Stimulated activated CD4-positive, alpha-beta T cell treated with anti-CD3 and anti-CD28 coated beads, Interleukin-4, amount 100 ng/mL, for 4 hours (primary cell): ENCODE measurements at places on chromosomes 6 and 20.

GRCh38 chr20:25544311-25544710, 41.0 kb downstream of the NINL start:
- DNase-seq = no peak

DNA sequence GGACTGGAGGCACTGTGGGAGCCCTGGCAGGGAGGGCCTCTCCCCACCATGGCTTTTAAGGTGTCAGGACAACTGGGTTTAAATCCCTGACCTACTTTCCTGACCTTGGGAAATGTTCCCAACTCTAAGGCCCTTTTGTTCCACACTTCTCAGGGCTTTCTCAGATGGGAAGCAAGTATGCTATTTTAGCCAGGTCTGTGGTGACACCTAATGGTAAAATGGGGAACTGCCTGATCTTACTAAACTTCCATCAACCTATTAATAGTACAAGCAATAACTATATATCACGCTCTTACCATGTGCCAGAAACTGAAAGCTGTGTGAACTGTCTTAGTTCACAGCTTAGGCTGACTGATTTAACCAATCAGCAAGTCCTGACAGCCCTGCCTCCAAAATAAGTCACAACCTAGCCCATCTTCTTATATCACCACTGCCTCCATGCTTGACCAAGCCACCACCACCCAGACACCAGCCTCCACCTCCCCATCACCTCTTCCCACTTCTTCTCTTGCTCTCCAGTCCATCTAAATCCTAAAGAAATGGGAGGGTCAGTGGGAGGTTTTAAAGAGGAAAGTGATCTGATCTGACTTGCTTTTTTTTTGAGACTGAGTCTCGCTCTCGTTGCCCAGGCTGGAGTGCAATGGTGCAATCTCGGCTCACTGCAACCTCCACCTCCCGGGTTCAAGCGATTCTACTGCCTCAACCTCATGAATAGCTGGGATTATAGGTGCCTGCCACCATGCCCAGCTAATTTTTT, 6.9 kb upstream of the BLCAP start:
- DNase-seq = no peak

DNA sequence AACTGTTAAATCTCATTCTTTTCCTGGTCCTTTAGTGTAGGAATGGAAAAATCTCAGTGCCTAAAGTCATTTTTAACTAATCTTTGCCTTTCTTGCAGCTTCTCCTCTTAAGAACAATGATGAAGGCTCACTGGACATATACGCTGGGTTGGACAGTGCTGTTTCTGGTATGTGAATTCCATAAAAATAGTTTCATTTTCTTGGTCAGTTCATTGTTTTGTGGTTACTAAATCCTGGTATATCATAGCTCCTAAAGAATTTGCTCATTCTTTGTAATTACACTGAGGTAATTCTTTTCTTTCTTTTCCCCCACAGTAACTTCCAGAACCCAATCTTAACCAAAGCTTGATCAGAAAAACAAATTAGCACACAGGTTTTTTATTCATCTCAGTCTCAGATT, 23.4 kb downstream of the CASP8AP2 start:
- no peak for DNase-seq

GRCh38 chr6:151858294-151858693, 50.8 kb downstream of the ESR1 start:
- no peak for DNase-seq

DNA sequence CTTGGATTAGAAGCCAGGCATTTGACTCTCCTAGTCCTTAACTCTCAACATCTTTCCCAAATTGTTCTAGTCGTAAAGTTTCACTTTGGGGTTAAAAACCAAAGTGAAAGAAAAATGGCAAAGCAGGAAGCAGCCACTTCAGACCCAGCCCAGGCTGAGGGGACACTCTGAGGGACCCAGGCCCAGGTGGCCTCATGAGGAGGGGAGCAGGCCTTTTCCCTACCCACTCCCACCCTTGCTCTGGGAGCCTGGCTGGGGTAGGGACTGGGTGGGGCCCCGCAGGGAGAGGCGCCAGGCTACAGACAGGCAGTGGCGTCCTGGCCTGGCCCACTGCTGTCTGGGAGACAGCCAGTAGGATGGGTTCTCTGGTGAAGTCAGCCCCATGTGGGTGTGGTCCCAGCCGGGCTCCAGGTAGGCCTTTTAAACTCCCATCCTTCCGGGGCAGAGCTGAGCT, 68.7 kb upstream of the MYL9 start:
- DNase-seq = no peak

DNA sequence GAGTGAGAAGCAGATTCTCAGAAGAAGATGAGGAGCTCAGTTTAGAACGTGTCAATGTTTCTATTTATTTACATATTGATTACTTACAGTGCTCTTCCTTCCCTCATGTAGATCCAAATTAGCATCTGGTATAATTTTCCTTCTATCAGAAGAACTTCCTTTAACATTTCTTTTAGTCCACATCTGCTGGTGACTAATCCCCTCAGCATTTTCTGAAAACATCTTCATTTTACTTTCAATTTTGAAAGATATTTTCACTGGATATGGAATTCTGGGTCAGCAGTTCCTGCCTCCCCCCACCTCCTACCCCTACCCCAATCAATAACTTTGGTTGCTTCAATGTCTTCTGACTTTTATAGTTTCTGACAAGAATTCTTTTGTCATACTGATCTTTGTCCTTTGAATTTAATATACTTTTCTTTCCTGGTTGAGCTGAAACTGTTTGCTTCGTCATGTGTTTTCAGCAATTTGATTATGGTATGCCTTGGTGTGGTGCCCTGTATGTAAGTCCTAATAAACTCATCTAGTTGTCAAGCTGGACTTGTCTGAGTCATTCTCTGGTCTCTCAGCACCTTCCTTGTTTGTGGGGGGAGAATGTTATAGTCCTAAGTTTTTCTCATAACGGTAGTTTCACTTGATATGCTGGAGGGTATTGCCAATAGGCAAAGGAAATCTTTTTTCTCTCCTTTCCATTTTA, 57.0 kb downstream of the SMPDL3A start:
- DNase-seq = no peak

DNA sequence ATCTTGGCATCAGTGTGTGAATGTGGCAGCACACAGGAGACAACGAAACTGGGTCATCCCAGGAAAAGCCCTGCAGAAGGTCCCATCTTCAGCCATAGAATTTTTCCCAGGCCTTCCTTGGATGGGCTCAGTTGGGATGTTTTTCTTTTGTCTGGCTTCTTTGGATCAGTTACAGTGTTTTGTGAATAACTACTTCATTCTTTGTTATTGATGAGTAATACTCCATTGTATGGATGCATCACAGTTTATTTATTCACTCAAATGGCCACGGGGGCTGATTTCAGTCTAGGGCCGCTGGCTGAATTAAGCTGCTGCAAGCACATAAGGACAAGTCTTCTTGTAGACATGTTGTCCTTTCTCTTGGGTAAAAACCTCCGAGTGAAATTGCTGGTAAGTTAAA, 81.3 kb upstream of the CD93 start:
- no peak for DNase-seq

GRCh38 chr6:62623846-62624532, 338.0 kb upstream of the KHDRBS2 start:
- no peak for DNase-seq

DNA sequence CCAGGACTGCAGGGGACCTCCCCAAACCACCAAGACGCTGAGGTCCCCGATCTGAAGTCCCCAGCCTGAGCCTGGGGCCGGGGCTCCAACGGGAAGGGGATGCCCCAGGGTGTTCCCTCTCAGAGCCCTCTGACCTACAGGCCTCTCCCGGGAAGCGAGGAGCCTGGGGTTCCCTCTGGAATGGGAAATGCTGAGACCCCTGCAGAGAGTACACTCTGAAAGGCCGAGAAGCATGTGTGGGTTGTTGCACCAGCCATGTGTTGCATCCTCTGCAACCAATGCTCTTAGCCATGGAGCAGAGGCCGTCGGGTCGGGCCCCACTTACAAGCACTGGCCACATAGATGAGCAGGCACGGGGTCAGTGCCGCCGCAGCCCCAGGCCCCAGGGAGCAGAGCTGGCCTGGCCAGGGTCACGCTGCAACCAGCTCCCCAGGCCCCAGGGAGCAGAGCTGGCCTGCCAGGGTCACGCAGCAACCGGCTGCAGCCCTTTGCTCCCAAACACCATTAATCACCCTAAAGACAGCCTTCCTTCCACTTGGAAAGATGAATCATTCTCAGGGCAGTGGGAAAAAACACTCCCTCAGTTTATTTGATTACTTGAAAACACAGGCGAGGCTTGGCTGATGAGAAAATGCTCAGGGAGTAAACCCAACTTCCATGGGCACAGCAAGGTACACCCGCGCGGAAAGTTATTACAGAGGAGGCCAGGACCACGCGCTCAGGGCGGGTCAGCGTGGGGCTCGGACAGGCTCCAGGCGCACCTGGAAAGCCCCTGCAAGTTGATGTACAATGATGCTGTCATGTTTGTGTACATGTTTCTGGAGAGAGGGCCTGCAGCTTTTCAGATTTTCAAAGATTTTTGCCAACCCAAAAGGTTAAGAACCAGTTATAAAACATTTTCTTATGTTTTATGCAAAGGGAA, 78.0 kb upstream of the AFDN start:
- no peak for DNase-seq

DNA sequence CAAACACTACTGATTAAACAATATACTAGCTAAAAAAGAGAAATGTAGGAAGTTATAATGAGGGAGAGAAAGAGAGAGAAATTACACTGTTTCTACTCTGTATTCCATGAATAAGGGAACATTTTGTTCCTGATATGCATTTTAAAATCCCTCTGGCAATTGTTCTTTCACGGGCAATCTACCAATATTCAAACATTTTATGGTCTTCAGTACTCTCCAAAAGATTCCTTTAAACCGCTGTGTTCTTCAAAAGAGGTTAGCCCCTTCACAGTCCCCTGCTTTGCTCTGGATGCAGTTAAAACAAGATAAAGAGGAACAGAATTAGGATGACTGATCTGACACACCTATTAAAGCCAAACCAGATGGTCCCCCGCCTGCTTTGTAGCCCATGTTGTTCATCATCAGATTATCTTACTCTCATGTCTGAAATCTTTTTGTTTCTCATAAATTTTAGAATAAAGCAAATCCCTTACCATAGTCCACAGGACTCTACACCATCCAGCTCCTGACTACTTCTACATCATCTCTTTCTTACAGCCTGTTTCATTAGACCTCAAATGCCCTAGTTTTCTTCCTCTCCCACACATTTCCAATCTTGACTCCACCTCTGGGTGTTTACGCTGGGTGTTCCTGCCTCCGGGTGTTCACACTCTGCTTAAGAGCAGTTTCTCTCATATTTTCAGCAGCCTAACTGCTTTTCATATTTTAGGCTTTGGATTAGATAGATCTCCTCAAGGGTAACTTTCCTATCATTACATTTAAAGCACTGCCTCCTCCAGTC, 399.7 kb downstream of the COL12A1 start:
- no peak for DNase-seq

GRCh38 chr20:61558726-61559125, 306.7 kb downstream of the CDH4 start:
- no peak for DNase-seq

- DNase-seq = no peak
Observed at GRCh38 chr6:40668203-40668602, 81.0 kb upstream of the LRFN2 start.

DNA sequence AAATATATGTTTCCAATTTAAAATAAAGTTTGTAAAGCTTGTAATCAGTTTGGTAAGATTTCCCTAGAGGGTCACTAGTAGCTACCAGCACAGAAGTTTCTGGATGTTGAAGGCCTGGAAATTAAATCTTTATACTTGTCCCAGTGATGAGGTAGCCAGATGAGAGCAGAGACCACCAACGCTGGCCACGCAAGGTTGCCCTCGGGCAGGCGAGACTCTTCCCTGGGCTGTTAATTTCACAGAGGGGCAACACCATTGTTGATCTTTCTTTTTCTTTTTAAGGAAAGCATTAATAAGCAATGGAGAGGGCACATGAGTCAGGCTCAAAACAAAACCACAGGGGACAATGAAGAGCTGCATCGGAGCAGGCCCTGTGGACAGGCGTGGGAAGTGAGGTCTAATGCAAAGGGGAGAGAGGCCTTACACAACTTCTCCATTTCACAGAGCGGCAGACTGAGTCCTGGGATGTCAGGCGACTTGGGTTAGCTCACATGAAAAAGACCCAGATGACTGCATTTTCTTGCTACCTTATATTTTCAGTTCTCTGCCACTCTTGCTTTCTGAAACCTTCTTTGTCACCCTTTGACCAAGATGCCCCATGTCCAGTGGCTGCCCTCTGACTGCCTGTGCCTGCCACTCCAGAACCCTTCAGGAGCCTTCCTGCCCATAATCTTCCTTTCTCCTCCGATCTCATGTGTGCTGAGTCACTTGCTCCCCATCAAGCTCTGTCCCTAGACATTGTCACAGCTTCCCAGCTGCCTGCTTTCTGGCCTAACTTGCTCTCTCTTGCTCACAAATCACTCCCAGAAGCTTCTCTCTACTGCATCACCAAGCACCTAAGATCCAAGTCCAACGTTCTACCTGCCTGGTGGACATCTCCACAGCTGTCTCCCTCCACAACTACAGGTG, 107.7 kb upstream of the CDYL start:
- DNase-seq = no peak
